ENCODE measurements at places on chromosomes 7 and 10.

GRCh38 chr10:81838950-81839349, 36.0 kb upstream of the NRG3 start:
- no peak for DNase-seq

DNA sequence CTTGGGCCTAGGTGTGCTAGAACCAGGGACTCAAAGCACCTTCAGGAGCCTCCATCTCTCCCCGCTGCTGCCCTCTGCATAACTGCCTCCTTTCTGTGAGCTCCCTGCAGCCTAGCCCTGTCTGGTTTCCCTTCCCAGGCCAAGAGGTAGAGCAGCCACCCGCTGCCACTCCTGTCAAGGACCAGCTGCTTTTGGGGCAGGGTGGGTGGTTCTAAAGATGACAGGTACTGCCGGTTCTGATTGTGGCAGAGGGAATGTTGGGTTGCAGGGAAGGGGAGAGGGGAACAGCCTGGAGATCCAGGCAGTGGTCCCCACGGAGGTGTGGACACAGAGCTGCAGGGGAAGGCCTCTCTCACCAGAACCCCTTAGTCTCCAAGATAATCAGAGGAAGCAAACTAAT, 3.7 kb upstream of the FLNC start:
- no peak for DNase-seq

GRCh38 chr7:96414931-96415292, 93.0 kb upstream of the SLC25A13 start:
- no peak for DNase-seq

DNA sequence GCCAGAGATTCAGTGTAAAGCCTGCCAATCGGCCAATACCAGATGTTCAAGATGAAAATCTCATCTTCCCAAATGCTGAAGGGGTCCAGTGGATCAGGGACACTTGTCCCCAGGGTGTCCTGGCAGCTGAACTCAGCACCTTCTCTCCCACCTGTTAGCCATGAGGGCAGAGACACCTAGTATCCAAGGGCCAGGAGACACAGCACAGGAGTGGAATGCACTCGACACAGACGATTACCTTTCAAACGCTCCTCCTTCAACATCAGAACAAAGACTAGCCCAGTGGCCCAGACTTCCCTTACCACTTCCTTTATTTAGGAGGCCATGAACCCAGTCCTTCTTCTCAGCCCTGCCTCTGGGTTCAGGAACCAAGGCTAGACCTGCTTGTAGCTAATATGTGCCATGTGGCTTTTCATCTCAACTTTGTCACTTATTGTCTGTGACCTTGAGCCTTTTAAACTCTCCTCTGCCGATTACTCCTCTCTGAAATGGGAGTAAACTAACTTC, 180.3 kb upstream of the PLXNA4 start:
- DNase-seq: no peak

- DNase-seq: no peak
These were observed 85.6 kb downstream of the RNF216 start for GRCh38 chr7:5695727-5696345.

GRCh38 chr7:89731751-89732445, 422.4 kb upstream of the STEAP1 start:
- no peak for DNase-seq

GRCh38 chr7:4833691-4834600, 27.9 kb downstream of the PAPOLB start:
- DNase-seq: no peak

DNA sequence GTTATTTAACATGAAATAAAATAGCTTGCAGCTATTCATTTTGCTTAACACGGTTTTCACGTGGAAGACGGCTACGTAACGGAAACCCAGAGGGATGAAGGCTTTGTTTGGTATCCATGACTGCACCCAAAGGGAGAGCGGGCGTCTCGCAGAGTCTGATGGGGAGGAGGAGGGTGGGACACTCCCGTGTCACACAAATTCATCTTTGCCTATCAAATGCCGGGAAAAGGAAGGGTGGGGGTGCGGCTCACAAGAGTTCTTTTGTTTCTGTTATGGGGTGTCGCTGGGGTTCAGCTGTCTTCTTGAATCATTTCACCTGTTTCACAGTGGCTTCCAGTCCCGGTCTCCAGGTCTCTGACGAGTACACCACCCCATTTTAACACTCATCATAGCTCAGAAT, 108.5 kb downstream of the ZRANB1 start:
- no peak for DNase-seq

GRCh38 chr7:49023345-49024328, 99.3 kb downstream of the CDC14C start:
- DNase-seq: no peak

DNA sequence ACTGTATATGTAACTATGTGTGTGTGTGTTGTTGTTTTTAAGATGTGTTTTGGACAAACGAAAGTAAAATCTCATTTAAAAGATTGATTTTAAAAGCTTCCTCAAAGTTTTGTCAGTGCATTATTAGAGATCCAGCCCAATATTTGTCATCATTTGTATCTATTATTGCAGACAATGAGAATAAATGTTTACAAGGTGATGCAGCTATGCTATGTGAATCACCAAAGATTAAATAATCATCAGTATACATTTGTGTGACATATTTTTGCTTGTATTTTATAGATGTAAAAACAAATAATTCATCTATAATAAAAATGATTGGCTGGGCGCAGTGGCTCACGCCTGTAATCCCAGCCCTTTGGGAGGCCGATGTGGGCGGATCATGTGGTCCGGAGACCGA, 35.3 kb upstream of the RTKN2 start:
- DNase-seq: no peak

DNA sequence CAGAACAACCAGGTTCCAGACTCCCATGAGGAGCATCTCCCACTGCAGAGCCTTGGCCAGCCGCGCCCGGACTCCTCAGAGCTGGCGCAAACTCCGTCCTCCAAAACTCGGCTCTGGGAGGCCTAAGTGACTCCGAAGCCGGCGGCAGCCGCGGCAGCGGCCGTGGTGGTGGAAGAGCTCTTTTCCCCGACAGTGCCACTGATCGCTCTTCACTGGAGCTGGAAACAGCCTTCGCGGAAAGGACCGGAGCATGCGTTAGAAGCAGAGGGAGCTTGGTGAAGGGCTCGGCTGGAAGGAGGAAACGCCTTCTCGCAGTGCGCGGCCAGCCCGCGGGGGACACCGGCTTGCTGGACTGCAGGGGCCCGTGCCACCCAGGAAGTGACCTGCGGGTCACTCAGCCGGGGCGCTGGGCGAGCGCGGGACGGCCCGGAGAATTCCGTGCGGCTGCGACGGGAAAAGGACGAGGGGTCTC, 5.0 kb upstream of the HOXA13 start:
- DNase-seq: no peak

DNA sequence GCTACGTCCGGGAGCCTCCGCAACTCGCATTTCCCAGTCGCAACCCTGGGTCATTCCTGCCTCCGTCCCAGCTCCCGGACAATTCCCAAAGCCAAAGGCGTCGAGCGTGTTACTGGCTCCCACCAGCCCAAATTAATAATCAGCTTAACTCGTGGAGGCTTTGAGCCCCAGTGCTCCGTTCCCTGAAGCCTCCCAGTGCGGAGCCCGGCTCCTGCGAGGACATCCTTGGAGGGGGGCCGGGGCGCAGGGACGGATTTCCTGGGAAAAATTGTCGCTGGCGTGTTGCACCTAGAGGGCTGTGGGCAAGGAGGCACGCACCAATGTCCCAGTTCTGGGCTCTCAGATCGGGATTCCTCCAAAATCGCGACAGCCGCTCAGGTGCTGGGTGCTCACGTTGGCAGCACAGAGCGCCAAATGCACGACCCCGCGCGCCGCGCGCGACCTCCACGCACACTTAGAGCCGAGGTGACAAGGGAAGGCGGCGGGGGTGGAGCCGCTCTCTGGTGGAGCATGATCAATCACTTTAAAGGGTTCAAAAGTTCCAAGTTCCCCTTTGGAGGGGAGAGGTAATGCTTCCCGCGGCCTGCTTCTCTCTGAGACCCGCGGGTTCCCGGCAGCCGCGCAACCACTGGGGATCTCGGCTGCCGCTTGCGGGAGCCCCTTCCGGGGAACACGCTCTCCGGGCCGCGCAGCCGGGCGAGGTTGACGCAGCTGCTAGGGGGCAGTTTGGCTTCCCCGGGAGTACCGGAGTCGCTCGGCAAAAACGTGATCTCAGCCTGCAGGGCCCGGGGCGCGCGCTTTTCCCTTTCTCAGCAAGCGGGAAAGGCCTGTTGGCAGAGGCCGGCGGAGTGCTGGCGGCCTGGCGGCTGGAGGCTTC, 25.5 kb downstream of the SKIDA1 start:
- no peak for DNase-seq

DNA sequence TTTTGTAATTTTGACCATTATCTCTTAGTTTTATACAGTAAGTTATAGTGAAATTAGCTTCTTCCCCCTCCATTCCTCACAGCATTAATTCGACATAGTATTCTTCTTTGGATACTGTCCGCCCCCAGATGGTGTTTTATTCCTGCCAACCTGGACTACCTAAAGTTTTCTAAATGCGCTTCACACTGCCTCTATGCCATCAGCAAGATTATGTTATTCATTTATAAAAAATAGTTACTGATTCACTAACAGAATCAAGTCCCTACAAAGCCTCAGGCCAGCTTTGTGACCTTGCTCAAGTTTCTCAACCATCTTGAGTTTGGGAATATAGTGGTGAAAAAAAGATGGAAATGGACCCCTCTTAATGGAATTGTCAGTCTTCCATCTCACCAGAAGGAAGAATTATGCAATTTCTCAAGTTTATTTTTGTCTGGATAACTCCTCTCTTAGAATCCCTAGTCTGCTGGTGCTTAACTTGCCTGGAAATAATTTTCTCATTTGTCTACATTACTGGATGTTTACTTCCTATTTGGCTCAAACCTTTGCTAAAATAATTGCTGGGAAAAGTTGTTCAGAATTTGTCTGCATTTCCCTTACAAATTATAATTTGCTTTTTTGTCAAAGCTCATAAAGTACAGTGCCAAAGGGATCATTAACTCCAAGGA, 16.7 kb upstream of the FGL2 start:
- DNase-seq: no peak

GRCh38 chr10:121081306-121081705, 230.1 kb downstream of the WDR11 start:
- no peak for DNase-seq

DNA sequence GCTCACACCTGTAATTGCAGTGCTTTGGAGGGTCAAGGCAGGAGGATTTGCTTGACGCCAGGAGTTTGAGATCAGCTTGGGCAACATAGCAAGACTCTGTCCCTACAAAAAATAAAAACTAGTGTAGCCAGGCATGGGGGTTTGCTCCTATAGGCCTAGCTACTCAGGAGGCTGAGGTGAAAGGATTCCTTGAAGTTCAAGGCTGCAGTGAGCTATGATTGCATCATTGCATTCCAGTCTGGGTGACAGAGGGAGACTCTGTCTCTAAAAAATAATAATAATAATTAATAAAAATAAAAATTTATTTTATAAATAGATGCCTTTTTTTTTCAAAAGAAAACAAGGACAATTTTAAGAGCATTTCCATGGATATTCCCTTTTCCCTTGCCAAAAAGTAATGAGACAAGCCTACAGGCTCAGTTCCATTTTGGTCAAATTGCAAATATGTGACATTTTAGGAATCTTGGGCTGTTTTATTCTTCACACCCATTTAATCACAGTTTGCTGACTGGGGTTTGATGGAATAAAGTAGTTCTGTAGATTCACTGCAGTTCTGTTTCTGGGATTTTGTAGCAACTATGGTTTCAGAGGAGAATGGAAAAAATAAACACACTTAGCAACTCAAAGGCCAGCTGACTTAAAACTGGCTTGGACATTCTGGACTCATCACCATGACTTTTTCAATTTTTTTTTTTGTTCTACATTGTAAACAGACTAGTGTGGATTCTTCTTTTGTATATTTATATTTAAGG, 48.4 kb upstream of the ARHGAP21 start:
- DNase-seq: no peak

DNA sequence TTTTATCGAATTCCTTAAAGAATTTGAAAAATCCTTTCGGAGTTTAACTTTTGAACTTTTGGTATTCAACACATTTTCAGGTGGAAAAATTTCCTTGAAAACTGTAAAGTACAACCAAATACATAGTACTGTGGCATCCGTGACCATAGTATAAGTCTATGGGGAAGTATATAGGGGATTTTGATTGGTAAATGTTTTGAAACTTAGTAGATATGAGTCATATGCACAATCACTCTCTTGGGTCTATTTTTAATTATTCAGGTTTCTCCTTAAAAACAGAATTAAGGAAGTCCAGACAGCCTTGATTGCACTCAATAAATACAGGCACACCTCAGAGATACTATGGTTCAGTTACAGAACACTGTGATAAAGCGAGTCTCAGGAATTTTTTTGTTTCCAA, 64.2 kb downstream of the AVL9 start:
- DNase-seq: no peak

DNA sequence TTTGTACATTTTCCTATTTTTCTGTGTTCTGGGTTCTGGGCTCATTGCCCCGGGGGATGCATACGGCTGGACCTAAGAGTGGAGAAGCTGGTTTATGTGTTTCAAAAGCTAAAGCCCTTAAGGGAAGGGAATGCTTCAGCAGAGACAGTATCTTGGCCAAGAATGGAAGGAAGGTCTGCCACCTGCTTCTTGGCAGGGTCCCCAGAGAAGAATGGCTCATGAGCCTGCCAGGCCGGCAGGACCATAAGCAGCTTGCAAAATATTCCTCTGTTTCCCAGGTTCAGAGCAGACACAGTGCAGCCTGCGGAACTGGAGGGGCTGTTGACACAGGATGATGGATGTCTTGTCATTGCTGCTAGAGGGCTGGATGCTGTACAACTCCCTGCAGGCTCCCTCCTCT, 7.8 kb upstream of the ABHD11 start:
- DNase-seq: no peak

- DNase-seq: no peak
These were observed 99.6 kb upstream of the PAX2 start for GRCh38 chr10:100645613-100646392.

DNA sequence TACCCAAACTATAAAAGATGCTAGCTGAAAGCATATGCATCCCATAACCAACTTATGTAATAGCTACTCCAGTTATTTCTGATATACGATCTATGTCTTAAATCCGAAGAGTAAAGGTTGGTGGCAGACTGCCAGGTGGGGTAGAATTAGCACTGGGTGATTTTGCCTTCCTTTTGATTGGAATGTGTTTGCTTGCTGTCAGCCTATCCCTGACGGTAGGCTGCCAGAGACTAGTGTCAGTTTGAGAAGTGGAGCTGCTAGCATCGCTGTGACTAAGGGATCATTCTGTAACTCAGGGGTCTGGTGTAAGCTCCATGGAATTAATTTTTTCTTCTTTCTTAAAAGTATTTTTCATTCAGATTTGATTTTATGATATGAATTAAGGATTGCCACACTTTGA, 9.5 kb upstream of the SEM1 start:
- DNase-seq: no peak
